ENCODE measurements at places on chromosomes 3 and 15. TPM values are rescaled to one million over a fixed set of nuclear protein-coding genes. Genes with fewer than 3 reads are reported as not detected.
A peak's percentile ranks its signal among the peaks of the same experiment; 100 is the strongest.

GRCh38 chr3:107307205-107307604 is 70.0 kb upstream of the CCDC54 start:
- H3K4me3 ChIP-seq, result no peak overlapping the region
- no peaks in the 10 kb centered on the region for H3K27me3 ChIP-seq
- no peak for DNase-seq
- no peaks in the 10 kb centered on the region for H3K36me3 ChIP-seq
- no peak overlapping the region for H3K27ac ChIP-seq

GRCh38 chr3:143977341-143978262 is 6.0 kb downstream of the DIPK2A start:
- H3K36me3 ChIP-seq, result no peaks in the 10 kb centered on the region
- no peak overlapping the region for H3K4me3 ChIP-seq
- H3K27me3 ChIP-seq, result no peaks in the 10 kb centered on the region
- H3K4me1 ChIP-seq, result peaks cover 28% of the 10 kb centered on the region
- DNase-seq, result no peak

DNA sequence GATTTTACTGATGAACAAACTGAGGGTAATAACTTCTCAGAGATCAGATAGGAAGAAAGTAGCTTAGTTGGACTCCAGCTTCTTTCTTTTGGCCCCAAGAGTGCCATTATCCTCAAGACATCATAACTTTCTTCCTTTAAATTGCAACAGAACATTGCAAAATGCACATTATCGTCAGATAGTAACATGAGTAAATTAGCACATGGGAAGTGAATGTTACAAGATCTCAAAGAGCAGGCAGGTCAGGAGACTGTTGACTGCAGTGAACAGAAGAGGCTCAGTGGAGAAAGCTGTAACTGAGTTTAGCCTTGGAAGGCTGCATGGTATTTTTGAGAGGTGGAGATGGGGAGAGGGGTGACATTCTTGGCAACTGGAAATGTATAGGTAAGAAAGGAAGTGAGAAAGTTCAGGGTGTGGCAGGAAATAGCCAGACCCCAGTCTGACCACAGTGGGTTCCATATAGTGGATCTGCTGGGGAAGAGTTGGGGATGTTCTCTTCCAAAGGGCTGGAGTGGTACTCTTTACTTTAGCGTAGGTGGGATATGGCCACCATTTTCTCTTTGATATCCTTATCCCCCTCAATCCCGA is 307.7 kb downstream of the RPLP1 start:
- peak overlapping the region; percentile 51 for H3K27ac ChIP-seq
- H3K36me3 ChIP-seq, result no peaks in the 10 kb centered on the region
- no peaks in the 10 kb centered on the region for H3K27me3 ChIP-seq
- H3K4me1 ChIP-seq, result peaks cover 49% of the 10 kb centered on the region
- no peak for DNase-seq

DNA sequence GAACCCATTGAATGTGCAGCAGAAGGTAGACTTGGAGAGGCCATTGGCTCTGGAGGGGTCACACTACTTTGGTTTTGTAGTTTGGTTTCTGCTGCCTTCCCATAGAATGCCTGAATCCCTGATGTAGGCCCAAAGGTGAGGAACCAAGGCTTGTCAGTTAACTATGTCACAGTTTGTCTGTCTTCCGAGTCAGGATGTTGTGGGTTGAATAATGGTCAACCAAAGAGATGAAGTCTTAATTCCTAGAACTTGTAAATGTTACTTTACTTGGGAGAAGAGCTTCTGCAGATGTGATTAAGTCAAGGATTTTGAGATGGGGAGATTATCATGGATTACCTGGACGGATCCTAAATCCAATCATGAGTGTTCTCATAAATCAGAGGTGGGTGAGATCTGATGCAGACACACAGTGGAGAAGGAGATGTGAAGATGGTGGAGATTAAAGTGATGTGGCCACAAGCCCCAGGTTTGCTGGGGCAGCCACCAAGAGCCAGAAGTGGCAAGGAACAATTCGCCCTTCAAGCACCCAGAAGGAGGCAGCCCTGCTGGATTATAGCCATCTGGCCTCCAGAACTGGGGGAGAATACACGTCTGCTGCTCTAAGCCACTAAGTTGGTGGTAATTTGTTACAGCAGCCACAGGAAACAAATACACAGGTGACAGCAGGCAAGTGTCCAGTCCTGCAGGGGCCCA is 2.3 kb upstream of the CCR8 start:
- no peak for DNase-seq
- peaks cover 4% of the 10 kb centered on the region for H3K27me3 ChIP-seq
- no peaks in the 10 kb centered on the region for H3K36me3 ChIP-seq

GRCh38 chr3:117762621-117763037 is 1053.0 kb downstream of the TUSC7 start:
- no peaks in the 10 kb centered on the region for H3K27me3 ChIP-seq
- H3K36me3 ChIP-seq, result no peaks in the 10 kb centered on the region
- no peak overlapping the region for H3K27ac ChIP-seq
- no peaks in the 10 kb centered on the region for H3K4me1 ChIP-seq

- H3K4me3 ChIP-seq, result peak overlapping the region; percentile 97
- DNase-seq, result peak; percentile 89
- H3K4me1 ChIP-seq, result peaks cover 36% of the 10 kb centered on the region
- H3K27ac ChIP-seq, result peak overlapping the region; percentile 93
- no peaks in the 10 kb centered on the region for H3K27me3 ChIP-seq
- H3K36me3 ChIP-seq, result peaks cover 12% of the 10 kb centered on the region
Measured at GRCh38 chr3:153160451-153161137, 1.4 kb upstream of the RAP2B start.

GRCh38 chr15:85010386-85011159 is 28.9 kb downstream of the PDE8A start:
- H3K27ac ChIP-seq, result no peak overlapping the region
- no peak for DNase-seq
- no peak overlapping the region for H3K4me3 ChIP-seq
- no peaks in the 10 kb centered on the region for H3K4me1 ChIP-seq
- H3K27me3 ChIP-seq, result no peaks in the 10 kb centered on the region

DNA sequence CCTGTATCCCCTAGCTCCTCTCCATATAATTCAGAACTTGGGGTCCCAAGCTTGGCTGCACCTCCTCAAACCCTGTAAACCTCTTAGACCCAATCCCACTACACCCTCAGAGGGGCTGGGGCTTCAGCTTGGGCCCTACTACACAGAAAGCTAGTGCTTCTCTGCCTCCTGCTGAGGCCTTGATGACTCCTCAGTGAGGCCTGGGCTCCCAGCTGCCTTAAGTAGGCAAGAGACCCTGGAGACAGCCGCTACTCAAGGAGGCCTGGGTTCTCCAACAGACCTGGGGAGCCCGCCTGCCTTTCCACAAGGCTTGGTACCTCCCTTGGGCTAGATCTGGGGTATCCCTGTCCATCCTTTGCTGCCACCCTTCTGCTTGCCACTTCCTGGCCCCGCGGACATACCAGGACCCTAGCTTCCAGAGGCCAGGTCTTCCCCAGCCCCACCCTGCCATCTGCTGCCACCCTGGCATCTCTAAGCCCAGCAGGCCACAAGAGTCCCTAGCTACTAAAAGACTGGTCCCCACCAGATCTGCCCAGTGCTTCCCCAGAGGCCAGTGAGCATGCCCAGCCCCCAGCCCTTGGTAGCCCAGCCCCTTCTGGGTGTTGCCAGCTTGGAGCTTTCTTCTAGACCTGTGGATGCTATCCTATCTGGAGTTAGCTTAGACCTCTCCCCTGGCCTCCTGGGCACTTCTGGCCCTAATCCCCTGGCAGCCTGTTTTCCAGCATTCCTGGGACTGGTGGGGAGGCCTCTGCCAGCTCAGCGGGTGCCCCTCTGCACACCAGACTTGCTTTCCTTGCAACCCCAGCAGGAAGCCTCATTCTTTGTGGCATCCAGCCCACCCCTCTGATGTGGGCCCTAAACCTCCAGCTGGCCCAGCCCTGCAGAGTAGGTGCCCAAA is 13.7 kb downstream of the C15orf39 start:
- H3K36me3 ChIP-seq, result peaks cover 7% of the 10 kb centered on the region
- no peaks in the 10 kb centered on the region for H3K27me3 ChIP-seq
- H3K4me3 ChIP-seq, result no peak overlapping the region
- H3K4me1 ChIP-seq, result peaks cover 15% of the 10 kb centered on the region

DNA sequence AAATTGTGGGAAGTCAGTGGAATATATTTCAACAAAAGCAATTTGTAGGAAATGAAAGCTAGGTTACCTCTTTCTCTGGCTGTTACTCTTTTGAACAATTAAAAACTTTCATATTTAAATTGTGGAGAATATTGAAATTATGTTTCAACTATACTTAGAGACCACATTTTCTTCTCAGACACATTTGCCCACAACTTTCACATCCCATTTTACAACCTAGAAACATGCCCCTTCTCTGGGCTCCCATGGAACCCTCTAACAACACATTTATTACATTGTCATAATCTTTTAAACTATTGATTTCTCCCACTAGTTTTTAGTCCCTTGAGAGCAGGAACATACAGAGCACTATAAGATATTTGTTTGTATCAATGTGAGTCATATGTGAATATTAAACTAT is 211.7 kb upstream of the TTC14 start:
- no peaks in the 10 kb centered on the region for H3K36me3 ChIP-seq
- H3K27me3 ChIP-seq, result no peaks in the 10 kb centered on the region
- H3K4me1 ChIP-seq, result no peaks in the 10 kb centered on the region
- no peak overlapping the region for H3K27ac ChIP-seq
- no peak for DNase-seq

- H3K4me1 ChIP-seq, result peaks cover 33% of the 10 kb centered on the region
- no peaks in the 10 kb centered on the region for H3K36me3 ChIP-seq
- DNase-seq, result no peak
Measured at GRCh38 chr3:11716573-11717290, 73.0 kb upstream of the VGLL4 start.

The GOLGA8T gene
- total RNA-seq, result not detected

The TF gene
- 0.24 TPM for total RNA-seq
